ENCODE measurements at places on chromosomes 11 and 22.
A peak's percentile ranks its signal among the peaks of the same experiment; 100 is the strongest.

DNA sequence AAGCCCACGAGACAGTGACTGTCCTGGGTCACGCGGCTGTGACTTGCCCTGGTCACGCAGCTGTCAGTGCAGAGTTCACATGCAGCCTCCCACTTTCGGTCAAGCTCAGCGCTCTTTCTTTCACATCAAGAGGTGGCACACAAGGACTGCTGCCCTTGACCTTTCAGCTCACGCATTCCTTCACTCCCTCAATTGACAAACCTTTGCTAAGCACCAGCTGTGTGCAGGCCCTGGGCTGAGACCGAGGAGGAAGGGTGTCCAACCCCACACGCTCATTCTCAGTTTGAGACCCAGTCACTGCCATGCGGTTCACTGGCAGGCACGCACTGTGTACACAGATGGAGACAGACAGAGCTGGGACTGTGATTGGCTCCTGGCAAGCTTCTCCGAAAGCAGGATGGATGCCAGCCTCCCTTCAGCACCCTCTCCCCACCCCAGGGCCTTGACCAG is 70.3 kb downstream of the SCUBE1 start:
- no peak for ATAC-seq

DNA sequence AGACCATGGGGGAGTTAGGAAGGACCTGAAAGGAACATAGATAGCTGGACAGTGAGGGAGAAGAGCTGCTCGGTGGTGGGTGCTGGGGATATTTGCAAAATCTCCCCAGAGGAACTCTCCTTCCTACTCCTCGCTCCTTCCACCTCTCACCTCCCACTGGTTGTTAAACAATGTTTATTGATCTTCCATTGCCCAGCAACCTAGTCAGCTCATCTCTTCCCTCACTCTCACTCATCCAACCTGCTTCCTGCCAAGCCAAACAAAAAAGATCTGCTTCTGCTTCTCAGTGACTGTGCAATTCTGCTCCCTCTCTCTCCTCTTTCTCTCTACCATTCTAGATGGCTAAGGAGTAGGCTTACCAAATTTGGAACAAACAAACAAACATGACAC is 115.0 kb downstream of the SLC1A2 start:
- no peak for ATAC-seq

GRCh38 chr22:37059876-37060449 is 8.4 kb downstream of the KCTD17 start:
- no peak for ATAC-seq

DNA sequence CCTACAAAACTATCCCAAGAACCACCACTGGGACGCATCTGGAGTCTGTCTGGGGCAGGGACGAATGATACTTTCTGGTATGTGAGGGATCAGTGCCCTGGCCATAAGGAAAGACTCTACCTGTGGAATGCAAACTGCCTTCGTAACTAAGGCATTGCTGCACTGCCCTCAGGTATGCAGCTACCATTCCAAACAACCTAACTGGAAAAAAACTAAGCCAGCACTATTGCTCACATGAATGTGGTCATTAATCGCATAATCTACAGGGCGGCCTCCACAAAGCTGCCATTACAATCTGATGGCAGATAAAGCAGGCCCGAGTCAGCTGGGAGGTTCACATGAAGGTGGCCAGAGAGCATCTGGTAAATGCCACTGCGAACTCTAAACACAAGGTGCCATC is 3.9 kb downstream of the PACSIN2 start:
- ATAC-seq: no peak

- no peak for ATAC-seq
These were observed 618.0 kb downstream of the BRD1 start for GRCh38 chr22:49209452-49210195.

GRCh38 chr22:48052621-48052890 is 1290.1 kb downstream of the TBC1D22A start:
- ATAC-seq: no peak

GRCh38 chr11:74871037-74871436 is 77.9 kb downstream of the XRRA1 start:
- ATAC-seq: no peak

DNA sequence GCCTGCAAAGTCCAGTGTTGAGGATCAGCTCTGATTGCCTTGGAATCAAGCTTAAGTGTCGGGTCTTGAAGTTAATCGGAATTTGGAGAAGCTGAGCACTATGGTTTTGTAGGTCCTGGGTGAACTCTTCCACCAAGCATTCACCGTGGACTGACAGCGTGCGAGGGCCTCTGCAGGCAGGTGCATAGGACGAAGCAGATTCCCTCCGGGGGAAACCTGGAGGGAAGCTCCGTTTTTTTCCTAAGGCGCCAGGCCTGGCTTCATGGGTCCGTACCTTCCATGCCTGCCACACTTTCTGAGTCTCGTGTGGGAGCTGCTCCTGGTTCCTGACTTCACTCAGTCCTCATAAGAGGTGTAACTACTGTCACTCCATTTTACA is 170.1 kb downstream of the CRYBB2 start:
- no peak for ATAC-seq

- no peak for ATAC-seq
These were observed 64.9 kb downstream of the SMIM38 start for GRCh38 chr11:69220561-69221051.

DNA sequence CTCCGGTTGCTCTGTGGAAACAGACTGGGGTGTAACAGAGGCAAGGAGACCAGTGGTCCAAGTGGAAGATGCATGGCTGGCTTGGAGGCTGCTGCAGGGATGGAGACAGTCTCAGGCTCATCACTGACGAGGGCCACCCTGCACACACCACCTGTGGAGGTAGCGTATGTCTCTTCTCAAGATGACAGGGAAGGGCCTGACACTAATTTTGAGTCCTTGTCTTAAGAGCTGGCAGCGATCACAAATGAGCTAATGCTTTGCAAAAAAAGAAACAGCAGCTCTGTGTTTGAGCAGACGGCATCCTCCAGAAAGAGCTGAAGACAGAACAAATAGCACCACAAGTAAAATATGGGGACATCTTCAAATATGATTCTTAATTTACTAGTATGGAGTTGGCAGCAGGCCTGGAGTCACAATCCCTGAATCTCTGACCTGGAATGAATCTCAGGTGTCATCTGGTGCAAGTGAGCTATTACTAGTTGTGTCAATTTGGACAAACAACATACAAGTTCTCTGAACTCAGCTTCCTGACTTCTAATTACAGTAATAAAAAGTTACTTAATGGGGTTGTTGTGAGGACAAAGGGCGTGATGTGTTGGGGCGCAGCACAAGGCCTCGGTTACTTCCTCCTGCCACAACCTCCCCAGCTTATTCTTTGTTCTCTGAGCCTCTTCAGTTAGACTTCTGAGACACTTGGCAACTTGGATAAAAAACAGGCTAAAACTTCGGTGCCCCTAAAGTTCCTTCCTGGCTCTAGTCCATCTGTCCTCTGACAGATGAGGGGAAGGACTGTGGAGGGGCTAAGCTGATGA is 95.2 kb upstream of the BID start:
- ATAC-seq: no peak

DNA sequence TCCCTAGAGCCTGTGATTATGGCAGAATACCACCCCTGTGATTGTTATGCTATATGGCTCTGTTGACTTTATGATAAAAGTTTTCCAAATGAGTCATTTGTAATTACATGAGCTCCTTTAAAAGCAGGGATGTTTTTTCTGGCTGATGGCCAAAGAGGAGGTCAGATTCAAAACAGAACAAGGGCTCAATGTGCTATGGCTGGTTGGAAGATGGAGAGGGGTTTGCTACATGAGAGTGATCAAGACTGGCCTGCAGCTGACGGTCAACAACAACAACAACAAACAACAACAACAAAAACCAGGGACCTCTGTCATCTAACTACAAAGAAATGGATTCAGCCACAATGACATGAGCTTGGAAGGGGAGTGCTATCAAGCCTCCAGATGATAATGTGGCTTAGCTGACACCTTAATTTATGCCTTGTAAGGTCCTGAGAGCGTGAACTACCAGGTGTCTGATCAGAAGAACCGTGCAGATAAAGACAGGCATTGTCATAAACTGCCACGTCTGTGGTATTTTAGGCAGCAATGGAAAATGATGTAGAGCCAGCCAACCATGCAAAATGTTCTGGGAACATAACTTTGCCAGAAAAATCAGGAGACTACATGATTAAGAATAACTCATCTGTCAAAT is 47.2 kb downstream of the PIWIL3 start:
- no peak for ATAC-seq

DNA sequence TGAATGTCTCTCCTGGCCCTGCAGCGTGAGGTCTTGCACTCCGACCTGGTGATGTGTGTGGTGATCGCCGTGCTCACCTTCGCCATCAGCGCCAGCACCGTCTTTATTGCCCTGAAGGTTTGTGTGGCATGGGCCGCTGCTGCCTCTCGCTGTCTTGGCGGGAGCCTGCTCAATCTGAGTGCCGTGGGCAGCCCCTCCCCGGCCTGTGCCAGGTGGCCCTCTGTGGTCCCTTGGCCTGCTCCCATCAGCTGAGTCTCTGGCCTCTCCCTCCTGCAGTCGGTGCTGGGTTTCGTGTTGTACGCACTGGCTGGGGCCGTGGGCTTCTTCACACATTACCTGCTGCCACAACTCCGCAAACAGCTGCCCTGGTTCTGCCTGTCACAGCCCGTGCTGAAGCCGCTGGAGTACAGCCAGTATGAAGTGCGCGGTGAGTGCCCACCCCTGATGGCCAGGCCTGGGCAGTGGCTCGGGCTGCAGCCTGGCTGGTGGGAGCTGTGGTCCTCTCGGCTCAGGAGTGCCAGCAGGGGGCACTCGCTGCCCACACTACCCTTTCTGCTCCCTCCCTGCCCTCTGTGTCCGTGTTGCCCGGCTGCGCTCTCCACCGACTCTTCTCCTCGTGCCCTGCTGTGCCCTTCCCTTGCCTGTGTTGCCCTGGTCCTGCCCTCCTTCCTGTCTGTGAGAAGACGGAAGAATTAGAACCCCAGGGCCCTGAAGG is 10.2 kb downstream of the PCNX3 start:
- ATAC-seq: peak; percentile 70

- no peak for ATAC-seq
These were observed 732.7 kb downstream of the TBC1D22A start for GRCh38 chr22:47495110-47495509.

DNA sequence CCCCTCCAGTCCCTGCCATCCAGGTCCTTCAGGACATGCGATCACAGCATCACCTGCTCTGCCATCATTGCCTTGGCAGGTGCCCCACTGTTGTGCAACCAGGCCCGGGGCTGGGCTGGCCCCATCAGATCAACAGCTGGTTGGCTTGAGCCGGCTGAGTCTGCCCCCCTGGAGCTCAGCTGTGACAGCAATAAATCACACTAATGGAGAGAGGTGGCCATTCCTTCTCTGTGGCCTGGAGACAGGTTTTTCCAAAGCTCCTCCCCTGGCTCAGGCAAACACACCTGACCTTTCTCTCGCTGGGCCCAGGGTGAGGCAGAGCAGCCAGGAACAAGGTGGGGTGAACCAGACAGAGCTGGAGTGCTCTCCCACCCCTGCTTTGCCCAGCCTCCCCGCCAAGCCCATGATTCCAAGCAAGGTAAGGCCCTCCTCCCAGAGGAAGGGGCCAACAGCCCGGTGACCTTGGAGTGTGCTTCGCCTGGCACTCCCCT is 8.9 kb upstream of the FXYD2 start:
- ATAC-seq: no peak

DNA sequence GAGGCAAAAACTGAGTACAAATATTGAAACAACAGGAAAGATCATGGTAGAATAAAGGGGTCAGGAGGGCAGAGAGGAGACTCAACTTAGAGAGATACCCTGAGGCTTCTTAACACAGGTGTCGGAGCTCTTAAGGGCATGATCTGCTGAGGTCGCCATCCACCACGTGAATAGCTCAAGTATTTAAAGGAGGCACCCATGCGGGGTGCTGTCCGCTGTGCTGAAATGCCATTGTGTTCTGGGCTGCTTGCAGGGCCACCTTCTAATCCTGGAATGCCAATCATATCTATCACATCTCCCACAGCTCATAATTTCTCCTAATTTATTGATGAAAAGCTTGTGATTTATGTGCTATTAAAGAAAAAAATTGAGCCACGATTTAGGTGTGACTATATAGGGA is 90.2 kb downstream of the SEZ6L start:
- ATAC-seq: no peak

DNA sequence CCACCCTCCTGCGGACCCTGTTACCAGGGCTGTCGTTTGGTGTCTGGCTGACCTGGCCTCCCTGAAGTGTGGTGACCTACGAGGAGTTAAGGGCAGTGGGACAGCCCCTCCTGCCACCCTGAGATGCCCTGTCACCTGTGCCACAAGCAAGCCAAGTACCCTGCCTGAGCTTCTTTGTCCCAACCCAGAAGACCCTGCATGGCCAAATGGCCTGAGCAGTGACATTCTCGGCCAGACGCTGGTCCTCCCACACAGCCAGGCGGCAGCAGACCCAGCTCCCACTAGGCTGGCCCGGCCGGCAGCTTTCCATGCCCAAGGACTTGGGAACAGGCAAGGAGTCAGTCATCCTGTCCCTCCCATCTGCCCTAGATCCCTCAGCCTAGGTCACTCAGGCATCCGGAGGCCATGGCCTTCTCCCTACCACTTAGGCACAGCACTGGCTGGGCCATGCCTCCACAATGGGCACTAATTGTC is 7.6 kb downstream of the ARVCF start:
- no peak for ATAC-seq

GRCh38 chr11:58659404-58659803 is 36.9 kb downstream of the CNTF start:
- ATAC-seq: no peak

- no peak for ATAC-seq
These were observed 43.5 kb downstream of the EIF3F start for GRCh38 chr11:8030526-8031247.

DNA sequence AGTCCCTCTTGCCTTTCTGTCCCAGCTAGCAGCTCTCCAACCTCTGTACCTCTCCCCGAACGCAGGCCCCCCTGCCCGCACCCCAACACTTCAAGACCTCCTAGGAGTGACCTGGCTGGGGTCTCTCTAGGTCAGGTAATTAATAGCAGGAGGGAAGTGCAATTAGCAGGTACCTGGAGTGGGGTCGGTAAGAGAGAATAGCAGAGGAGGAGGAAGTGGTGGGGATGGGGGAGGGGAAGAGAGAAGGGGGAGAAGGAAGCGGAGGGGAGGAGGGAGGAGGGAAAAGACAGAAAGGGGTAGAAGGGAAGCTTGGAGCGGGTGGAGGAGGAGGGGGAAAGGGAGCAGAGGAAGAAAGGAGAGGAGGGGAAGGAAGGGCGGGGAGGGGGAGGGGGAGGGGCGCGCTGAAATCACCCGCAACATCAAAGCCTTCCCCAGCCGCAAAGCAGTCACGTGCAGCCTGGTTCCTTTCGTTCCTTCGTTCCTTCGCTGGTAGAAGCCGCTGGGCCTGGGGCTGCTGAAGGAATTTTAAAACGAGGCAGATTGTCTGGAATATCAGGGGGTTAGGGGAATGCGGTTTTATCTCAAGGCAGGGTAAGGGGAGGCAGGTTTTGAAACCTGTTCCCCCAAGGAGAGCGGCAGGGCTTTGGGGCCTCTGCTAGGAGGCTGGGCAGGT is 29.3 kb upstream of the TCF20 start:
- no peak for ATAC-seq

All from gastroesophageal sphincter (tissue), 4 donors.